Eye (tissue), 1 donor: ENCODE measurements at places on chromosomes 7 and 10.

DNA sequence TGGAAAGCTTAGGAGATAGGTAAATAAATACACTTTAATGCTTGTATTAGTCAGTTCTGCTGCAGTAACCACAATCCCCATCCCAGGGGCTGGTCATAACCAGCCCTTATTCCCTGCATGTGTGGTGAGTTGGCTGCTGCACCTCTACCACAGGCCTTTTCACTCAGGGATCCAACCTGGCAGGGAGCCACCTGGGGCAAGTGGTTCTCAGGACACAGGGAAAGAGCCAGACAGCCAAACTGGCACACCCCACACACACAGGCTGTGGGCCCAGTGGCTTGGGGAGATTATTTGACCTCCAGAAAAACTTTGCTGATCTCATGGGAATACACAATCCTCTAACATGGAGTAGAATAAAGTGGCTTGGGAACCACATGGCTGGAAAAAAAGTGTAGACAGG is 400.0 kb upstream of the RNF32 start:
- no peak for DNase-seq

GRCh38 chr7:134625550-134625949 is 21.1 kb upstream of the BPGM start:
- no peak for DNase-seq

DNA sequence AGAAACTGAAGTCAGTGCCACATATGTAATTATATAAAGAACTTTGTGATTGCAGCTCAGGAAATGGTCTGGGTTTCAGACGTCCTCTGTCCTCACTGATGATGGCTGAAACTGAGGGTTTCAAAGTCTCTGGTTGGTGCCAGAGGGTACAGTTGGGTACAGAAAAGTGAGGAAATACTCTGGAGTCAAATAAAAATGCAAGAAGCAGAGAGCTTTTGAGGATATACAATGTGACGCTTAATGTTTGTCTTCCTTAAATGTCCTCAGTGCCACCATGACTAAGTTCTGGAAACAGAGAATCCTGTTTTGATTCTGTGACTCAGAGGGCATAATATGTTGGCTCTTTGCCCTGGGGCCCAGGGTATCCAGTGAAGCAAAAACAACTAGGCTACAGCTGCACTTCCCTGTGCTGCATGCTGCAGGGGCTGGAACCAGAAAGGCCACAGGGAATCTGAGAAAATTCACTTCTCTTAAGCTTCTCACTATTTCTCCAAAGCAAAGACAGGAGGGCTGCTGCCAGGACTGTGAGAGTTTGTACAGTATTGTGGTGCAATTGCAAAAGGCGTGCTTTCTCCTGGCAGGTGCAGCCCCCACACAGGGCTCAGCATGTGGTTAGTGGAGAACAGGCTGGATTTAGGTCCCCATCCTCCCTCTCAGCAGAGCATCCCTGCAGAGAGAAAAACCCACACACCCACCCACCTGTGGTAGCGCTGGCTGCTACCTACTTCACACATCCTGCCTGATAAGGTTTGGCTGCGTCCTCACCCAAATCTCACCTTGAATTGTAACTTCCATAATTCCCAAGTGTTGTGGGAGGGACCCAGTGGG is 169.5 kb upstream of the SVIL start:
- peak; percentile 59 for DNase-seq

- no peak for DNase-seq
These were observed 1216.4 kb downstream of the CNTNAP2 start for GRCh38 chr7:147332988-147333387.

- peak; percentile 24 for DNase-seq
These were observed 3.2 kb downstream of the PARP12 start for GRCh38 chr7:140059273-140060242.

DNA sequence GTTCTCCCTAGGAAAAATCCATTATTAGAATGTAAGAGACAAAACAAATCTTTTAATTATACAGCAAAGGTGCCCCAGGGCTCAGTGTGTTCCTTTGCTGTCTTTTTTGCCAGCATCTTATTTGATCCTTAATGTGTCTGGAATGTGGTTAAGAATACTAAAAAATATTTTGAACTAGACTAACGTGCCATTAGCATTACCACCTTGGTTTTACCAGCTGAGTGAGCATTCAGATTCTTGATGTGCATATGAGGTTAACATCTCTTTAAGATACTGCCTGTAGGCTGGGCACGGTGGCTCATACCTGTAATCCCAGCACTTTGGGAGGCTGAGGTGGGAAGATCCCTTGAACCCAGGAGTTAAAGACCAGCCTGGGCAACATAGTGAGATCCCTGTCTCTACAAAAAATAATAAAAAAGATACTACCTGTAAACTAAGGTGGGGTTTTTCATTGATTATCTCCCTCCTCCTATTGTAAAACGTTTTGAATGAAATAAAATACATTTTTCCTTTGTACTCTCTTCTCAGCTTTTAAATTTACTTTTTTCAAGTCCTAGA is 96.6 kb downstream of the CCNY start:
- DNase-seq = no peak

- peak; percentile 70 for DNase-seq
These were observed 12.4 kb upstream of the HPS1 start for GRCh38 chr10:98458809-98459784.

DNA sequence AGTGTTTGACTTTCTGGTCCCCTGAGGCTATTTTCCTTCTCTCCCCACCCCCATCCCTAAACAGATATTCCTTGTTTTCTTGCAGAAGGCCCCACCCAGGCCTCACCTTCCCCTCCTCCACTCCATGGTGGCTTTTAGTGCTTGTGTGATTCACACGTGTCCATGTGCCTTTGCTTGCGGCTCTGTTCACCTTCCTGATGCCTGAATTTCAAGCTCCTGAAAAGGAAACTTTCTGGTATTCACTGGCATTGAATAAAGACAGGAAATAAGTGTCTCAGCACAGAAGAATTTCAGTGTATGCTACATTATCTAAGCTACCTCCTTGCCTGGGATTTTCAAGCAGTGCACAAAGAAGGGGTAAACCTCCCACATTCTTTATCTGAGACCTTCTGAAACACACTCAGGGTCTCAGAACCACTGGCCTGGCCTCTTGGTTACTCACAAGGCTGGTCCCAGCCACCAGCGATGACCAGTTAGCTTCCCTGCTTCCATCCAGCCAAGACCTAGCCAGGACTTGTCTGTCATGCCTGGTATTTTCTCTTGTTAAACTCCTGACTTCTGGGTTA is 17.2 kb upstream of the UBE2H start:
- DNase-seq = peak; percentile 41

- peak; percentile 94 for DNase-seq
These were observed 49.3 kb downstream of the PPP1R17 start for GRCh38 chr7:31735991-31736982.
